ENCODE measurements at places on chromosomes 2 and 18.

DNA sequence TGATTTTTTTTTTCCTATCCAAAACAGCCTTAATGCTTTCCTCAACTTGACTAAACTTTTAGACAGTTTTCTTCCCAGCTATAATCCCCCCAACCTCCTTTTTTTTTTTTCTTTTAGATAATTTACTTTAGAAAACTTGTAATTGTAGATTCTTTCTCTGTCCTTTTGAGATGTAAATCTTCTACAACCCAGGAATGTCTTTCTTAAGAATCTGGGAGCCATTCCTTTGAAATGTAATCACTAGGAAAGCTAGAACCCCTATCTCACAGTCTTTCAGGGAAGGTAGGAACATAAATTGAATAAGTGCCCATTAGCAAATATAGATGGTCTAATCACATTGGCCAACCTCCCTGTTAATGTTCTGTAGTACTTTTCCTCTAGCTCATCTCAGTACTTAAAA, 285.4 kb downstream of the NUP35 start:
- DNase-seq, result no peak

- DNase-seq, result no peak
These were observed 13.6 kb downstream of the TWSG1 start for GRCh38 chr18:9348079-9348671.

DNA sequence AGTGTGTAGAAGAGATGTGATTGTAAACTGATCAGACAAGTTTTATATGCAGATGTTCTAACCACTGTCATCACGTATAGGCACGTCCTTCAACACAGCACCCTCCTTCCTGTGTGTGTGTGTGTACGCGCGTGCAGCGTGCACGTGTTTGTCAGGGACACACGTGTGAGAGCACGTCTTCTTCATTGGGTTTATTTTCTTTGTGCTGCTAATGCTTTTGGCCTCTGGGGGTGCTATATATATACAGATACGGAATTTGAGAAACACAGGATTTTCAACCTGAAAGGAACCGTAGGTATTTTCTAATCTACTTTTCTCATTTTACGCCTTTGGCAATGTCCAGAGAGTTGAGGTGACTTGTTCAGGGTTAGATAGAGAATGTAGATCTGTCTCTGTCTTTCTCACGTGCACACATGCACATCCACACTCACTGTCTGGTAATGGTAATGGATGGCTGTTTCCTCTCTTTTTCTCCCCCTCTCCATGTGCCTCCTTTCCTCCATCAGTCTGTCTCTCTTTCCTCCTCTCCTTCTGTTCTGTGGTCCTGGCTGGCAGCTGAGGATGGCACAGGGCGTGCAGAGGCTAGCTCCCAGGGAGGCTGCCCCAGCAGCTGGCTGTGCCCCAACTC, 13.4 kb upstream of the CELF4 start:
- no peak for DNase-seq

DNA sequence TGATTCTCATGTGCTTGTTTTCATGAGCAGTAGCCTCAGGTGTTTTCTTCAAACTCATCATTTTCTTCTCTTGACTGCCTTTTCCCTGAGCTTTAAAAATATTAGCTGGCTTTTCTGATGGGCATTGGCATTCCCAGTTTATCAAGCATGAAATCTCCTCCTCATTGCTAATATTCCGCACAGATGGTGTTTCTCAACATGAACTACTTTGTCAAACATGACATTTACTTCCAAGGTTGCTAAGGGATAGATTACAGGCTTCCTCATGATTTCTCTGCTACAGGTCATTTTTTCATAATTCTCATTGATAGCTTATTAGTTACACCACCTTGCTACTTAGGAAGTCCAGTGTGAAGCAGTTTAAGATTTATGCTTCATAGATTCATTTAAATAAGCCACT, 1116.9 kb upstream of the CNTNAP5 start:
- DNase-seq, result no peak

GRCh38 chr18:48138660-48139430, 208.4 kb upstream of the SMAD2 start:
- no peak for DNase-seq

- no peak for DNase-seq
These were observed 124.9 kb downstream of the ARHGAP15 start for GRCh38 chr2:143254110-143254509.

DNA sequence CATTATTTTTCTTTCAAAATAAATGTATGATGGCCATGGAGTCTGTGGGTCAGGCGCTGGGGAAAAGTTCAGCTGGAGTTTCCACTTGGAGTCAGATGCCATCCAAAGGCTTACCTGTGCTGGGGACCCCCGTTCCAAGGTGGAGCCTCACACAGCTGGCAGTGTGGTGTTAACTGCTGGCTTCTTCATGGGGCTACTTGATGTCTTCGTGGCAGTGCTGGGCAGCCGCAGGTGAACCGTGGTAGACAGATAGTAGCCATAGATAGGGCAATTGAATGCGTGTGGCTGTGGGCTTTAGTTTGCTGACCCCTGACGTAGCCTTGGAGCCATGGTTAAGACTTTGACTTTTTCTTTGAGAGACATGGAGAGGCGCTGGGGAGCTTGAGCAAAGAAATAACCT, 83.1 kb downstream of the HS6ST1 start:
- DNase-seq, result no peak

GRCh38 chr2:226247289-226248275, 552.0 kb downstream of the IRS1 start:
- DNase-seq, result no peak

GRCh38 chr2:18005411-18005810, 126.9 kb downstream of the KCNS3 start:
- no peak for DNase-seq

DNA sequence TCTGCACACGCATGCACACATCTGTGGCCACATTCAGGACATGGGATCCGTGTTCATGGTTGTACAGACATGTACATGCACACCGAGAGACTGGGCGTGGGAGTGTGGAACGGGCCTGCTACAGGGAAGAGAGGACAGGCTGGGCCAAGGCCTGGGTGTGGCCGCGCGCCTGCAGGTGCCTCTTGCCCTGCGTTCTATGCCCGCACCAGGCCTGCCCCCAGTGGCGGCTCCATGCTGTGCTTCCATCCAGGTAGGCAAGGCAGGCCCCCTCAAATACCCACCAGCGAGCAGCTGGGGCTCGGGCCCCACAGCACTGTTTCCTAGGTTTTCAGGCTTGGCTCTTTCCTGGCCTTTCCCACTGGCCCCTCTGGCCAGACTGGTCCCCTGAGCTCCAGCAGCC, 15.5 kb upstream of the PTMA start:
- no peak for DNase-seq

- peak; percentile 10 for DNase-seq
These were observed 473 bp downstream of the ELMOD3 start for GRCh38 chr2:85355073-85355410.

DNA sequence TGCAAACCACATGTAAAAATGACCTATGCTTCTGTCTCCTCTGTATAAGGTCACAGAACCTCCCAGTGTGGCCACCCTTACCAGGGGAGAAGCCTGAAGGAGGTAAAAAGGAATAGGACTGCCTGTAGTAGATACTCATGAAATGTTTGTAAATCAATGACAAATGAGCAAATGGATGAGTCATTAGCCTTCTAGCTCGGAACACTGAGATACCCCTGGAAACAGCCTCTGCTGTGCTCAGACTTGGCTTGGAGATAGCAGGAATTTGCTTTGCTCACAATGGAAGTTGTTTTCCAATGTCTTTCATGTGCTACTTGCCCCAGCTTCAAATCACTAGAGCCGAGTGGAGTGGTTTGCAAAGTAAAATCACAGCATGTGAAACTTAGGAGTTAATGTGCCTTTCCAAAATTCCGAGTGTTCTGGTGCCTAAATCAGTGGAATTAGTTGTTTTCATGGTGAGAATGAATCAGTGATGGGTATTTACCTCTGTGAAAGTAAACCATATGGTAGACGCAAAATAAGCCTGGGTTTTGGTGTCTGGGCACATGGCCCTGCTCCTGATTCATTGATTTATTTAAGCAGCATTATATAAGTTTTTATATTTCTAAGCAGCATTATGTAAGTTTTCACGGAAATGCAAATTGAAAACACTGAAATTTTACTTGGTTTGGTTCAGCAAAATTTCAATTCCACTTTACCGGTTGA, 154.0 kb upstream of the MAP3K20 start:
- no peak for DNase-seq

All from GM19239 (cell line).